Neuronal stem cell (in vitro differentiated cells): ENCODE measurements at places on chromosomes 4 and X.
A peak's percentile ranks its signal among the peaks of the same experiment; 100 is the strongest.

GRCh38 chr4:64062991-64063390 lies 346.3 kb downstream of the TECRL start:
- DNase-seq: no peak

- no peak for DNase-seq
Observed at GRCh38 chr4:87499403-87500091, 29.6 kb downstream of the SPARCL1 start.

DNA sequence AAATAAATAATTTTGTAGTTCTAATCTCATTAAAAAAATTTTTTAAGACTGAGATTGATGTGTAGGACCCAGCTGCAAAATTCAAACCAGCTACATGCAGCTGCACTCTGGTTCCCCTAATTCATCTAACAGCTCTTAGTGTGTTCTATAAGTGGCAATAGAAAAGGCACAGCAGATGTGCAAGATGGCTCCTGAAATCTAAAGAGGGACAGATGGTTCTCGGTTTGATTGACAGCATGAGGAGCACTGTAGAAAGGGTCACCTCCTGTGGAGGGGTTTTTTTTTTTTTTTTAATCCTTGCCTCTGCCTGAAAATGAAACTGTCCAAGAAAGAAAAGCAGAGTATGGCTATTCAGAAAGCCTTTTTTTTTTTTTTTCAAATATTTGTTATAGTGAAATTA lies 16.9 kb upstream of the OCIAD1 start:
- DNase-seq: no peak

GRCh38 chr4:28639747-28640146 lies 1779.1 kb downstream of the STIM2 start:
- DNase-seq: no peak

GRCh38 chr4:177108708-177109107 lies 201.0 kb upstream of the NEIL3 start:
- DNase-seq: no peak

DNA sequence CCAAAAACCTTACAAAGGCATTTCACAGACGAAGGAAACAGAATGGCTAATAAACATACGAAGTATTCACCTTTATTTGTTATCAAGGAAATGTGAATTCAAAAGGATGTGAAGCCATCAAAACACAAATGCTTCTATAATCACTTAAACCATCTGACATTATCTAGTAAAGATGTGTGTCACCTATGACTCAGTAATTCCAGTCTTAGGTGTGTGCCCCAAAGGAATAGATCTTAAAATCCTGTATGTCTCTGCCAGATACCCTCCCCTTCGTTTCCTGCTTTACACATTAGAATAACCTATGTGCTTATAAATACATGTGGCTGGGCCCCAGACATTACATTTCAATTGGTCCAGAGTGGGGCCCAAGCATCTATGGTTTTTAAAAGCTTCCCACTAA lies 41.8 kb upstream of the CEP135 start:
- DNase-seq: no peak

- no peak for DNase-seq
Observed at GRCh38 chrX:70479922-70480659, 35.5 kb downstream of the DLG3 start.

- no peak for DNase-seq
Observed at GRCh38 chrX:475926-476723, 89.4 kb upstream of the PPP2R3B start.

GRCh38 chrX:2242326-2242725 lies 258.4 kb downstream of the DHRSX start:
- no peak for DNase-seq

GRCh38 chr4:3471098-3471760 lies 8.1 kb downstream of the DOK7 start:
- no peak for DNase-seq

GRCh38 chr4:2732526-2732925 lies 23.6 kb downstream of the TNIP2 start:
- DNase-seq: no peak

DNA sequence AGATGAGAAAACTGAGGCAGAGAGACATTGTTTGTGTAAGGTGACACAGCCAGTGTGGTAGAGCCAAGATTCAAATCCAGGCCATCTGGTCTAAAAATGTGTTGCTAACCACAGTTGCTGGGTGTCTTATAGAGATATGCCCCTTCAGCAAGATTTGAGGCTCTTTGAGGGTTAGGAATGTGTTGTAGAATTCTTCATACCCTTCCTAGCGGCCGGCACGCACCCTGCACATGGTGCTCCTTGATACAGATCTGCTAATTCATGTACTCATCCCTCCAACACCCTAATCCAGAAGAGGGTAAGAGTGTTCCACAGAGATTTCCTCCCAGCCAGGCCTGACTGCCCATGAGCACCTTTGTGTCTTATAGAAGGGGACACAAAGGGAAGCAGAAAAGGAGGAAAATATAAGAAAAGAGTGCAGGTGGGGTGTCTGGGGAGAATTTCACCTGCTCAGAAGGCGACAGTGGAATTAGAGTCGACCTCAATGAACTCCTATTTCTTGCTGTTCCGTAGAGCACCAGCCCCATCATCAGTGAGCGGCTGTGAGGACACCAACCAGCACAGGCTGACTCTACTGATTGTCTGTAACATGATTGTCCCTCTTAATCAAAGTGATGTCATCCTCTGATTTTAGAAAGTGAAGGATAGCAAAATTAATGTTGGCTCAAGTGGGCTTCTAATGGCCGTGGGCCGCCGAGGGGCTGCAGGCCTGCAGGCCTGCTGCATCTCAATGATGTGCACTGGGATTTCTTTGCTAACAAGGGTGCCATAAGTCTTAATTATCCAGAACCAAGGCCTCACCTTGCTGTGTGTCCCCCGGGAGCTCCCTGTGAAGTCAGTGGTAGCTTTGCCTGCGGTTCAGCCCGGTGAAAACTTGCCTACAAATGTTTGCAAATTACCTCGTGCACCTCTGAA lies 24.2 kb upstream of the SMIM20 start:
- no peak for DNase-seq

DNA sequence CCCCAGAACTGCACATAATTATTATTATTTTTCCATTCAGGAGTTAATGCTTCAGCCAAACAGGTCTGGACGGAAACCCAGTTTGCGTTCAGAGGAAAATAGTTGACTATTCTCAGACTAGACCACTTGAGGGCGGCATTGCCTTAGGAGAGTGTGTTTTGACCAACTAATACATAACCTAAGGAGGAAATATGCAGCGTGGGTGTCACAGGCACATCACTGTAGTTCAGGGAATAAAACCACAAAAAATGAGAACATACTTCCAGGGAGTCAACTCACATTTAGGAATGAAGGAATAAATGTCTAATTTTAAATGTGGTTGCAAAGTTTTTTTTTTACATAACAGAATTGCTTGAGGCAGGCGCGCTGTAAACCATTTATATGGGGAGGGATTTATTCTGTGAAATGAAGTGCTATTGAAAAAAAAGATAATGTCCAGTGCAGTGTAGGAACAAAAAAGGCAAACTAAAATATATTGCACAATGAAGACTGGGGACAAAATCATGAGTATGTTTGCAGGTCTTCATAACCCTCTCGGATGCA lies 93.3 kb downstream of the SYNPO2 start:
- peak; percentile 52 for DNase-seq

DNA sequence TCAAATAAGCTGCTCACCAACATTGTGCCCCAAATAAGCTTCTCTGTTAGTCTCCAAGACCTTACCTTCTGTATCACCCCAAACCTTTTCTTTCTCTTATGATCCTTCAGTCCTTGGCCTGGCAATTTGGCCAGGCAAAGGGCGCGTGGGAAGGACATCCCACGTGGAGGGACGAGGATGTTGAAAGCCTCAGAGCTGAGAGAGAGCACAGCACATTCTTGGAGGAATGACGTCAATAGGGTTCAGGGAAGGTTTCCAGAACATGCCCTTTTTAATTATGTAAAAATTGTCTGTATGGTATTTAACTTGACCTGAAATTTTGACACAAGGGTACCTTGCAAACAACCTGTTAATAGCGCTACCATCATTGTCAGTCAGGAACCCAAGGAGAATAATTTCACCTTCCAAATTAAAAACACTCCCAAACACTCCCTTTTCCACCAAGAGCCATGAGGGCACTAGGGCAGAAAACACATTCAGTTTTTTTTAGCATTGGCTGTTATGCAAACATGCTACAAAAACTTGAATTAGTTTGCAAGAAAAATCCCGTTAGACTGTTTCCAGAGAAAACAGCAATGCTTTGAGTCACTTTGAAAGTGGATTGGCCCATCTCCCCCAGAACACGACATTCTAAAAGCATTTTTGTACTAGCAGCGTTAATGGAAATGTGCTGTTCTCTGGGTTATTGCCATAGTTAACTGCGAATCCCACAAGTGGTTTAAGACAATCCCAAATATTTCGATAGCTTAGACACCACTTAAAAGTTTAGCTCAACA lies 183.2 kb upstream of the PUDP start:
- DNase-seq: no peak

GRCh38 chr4:184487503-184487902 lies 13.2 kb upstream of the IRF2 start:
- no peak for DNase-seq

DNA sequence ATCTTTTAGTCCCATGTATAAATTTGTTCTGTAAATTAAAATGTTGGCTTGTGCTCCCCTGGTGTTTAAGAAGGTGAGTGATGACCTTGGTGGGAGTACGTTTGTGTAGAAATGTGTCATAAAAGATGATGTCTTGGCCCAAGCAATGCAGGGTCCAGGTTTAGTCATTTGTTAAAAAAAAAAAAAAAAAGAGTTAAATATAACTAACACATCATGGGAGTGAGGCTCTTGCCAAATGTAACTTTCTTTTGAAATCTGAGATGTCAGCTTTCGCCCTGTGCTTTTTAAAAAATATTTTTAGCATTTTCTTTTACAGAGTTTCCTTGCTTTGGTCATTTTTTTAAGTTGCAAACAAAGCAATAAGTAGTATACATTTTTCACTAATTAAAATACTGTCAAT lies 135.6 kb downstream of the FBXO8 start:
- no peak for DNase-seq

DNA sequence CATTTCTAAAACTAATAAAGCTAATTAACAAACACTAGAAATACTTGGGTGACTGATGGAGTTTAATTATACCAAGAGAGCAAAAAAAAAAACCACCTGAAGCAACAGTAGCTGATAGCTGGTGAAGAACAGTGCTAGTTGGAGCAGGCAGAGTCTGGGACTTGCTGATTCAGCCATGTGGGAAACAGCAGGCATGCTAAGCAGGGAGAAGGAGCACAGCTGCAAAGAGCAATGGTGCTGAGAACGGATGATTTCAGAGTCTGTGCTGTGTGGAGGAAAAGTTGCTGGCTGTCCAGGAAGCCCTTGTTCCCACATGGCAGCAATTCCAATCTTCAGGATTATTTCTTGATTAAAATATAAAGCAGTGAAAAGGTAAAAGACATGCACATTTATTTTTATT lies 68.8 kb downstream of the NPY1R start:
- DNase-seq: no peak

GRCh38 chrX:134688839-134689238 lies 30.6 kb upstream of the PLAC1 start:
- DNase-seq: no peak

- DNase-seq: no peak
Observed at GRCh38 chrX:144849141-144849540, 398.2 kb upstream of the SPANXN1 start.

- DNase-seq: no peak
Observed at GRCh38 chrX:115949900-115950822, 220.4 kb upstream of the AGTR2 start.

DNA sequence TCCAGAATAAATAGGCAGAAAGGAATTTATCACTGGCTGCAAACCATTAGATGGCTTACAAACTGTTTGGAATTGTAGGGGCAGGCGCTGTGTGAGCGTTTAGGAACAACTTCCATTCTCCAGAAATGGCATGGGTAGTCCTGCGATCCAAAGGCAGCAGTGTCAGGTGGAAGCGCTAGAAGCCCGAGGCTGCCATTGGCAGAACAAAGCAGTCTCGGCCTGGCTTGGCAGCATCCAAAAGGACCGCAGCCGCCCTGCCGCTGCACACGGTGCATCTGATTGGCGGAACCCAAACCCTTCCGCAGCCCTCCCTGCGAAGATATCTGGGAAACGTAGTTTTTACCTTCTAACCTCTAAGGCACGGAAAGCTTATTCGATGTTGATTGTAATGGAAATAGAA lies 23.6 kb upstream of the YTHDC1 start:
- peak; percentile 55 for DNase-seq

DNA sequence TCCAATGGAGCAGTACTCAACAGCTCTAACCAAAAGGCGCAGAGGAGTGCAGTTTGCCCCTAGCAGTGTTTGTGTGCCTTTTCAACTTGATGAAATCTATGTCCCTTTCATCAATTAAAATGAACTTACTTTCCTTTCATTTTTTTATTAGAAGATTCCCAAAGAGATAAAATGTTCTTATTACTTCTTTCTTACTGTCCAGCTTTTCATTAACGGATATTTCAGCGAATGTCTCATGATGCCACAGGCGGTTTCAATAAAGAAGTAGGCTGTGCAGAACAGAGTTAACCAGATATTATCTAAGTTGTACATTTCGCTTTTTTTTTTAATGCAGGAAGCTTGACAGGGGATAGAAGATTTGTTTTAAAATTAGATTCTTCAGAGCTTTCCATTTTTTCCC lies 3.4 kb upstream of the MAOB start:
- DNase-seq: no peak

- DNase-seq: peak; percentile 37
Observed at GRCh38 chr4:105895583-105896460, 551 bp downstream of the NPNT start.

DNA sequence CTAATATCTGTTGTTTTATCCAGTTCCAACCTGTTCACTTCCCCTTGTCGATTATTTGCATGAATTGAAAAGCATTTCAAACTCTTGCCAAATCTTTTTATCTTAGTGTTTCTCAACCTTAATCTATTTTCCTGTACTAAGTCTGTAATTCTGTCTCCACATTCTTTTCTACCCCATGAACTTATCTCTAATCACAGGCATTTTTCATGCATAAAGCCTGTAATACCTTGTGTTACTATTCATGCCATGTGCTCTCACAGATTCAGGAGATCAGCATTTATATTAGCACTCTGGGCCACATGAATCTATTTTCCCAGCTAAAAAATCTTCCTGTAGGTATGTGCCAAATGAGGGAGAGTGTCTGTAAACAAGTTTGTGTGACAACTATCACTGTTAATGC lies 1360.9 kb downstream of the STIM2 start:
- no peak for DNase-seq

GRCh38 chrX:9189286-9189685 lies 155.4 kb upstream of the FAM9B start:
- DNase-seq: no peak

GRCh38 chrX:92270936-92271855 lies 492.0 kb downstream of the PCDH11X start:
- DNase-seq: no peak

GRCh38 chrX:68832516-68833447 lies 4.0 kb downstream of the EFNB1 start:
- DNase-seq: no peak

- DNase-seq: no peak
Observed at GRCh38 chr4:5040856-5041620, 10.2 kb upstream of the STK32B start.

DNA sequence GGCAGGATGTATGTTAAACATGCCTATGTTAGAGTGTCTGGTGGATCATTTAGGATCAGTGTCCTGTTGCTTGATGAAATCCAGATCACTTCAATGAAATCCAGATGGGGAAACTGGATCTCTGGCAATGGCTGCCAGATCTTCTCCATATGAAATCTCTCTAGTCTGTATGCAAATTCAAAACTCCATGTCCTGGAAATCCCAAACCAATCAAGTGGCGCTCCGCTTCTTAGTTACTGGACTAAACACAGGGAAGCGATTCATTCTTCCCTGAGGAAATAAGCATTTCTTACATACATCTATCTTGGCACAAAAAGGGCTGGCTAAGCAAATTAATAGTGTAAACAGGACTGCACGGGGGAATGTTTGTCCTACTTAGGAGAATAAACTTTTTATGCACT lies 94.9 kb downstream of the HDAC8 start:
- no peak for DNase-seq

- DNase-seq: no peak
Observed at GRCh38 chrX:39750848-39751247, 346.9 kb downstream of the BCOR start.
